ENCODE measurements at places on chromosomes 4 and X.

GRCh38 chr4:3848323-3848722 lies 82.1 kb downstream of the ADRA2C start:
- no peak for DNase-seq

DNA sequence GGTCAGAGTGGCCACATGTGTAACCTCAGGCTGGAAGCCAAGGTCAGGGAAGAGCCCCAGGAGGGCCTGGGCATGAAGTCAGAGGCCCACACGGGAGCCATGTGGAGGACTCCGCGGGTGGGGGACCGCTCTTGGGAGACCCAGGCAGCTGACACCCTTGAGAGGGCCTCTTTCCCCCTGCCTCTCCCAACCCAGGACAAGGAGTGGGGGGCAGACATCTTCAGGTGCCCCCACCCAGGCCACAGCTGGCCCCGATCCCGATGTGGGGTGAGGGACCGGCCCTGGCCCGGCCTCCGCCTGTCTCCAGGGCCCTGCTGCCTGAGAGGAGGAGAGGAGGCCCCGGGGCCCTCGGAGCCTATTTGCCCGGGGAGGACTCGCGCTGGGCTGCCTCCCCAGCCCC lies 3.1 kb downstream of the PNMA6A start:
- DNase-seq: no peak

- no peak for DNase-seq
These were observed 276.4 kb upstream of the BOD1L1 start for GRCh38 chr4:13903901-13904300.

DNA sequence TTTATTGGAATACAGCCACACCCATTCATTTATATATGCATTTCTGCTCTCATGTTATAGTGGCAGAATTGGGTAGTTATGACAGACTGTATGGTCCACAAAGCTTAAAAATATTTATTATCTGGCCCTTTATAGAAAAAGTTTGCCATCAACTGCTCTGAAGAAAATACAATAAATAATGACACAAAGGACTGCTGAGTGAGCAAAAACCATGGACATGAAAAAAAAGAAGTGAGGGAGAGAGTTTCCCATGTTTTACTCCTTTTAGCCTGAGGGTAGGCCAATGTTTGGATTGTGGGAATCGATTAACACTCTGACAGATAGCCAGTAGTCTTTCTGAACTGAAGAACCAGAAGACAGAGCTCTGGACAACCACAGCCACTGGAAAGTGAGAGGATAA lies 149.2 kb downstream of the CHRDL1 start:
- DNase-seq: no peak

GRCh38 chr4:89563431-89563830 lies 255.8 kb upstream of the GPRIN3 start:
- DNase-seq: no peak
